Stimulated activated naive B cell treated with anti-CD40 and anti-IgM and Interleukin-4, amounts not matched to agents 10 μg/mL and 1 μg/mL and 100 μg/mL, for 72 hours (primary cell): ENCODE measurements at places on chromosomes 11 and 22.

DNA sequence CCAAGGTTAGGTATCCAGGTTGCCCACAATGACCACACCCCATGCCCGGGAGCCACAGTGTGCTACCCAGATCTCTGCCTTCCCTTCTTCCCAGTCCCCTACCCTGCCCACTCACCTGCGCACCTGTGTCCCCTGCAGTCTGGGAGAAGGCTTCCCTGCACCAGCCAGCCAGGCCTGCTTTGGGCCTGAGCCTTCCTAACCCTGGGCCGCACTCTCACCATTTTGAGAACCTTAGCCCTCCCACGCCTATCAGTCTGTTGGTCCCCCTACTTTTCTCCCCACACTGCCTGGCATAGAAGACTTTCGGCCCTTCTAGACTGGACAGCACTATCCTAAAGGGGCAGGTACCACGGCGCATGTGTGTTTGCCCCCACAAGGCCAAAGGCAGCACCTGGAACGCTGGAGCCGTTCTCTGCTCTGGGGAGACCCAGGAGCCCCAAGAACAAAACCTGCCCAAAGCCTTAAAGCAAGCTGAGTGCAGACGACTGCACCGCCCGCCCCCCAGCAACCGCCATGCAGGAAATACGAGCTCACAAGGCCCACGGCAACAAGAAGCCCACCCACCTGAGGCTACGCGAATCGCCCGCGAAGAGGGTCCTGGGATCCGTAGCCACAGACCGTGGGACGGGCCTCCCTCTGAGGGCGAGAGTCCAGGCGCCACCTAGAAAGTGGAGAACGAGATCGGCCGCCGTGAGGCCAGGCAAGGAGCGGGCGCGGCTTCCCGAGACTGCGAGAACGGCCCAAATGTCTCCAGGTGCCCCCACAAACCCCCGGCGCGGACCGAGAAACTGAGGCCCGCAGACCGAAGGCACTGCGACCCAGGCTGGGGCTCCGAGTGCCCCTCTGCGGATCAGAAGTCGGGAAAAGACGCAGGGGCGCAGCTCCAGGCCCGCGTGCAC is 546 bp downstream of the GNB1L start:
- DNase-seq, result no peak

DNA sequence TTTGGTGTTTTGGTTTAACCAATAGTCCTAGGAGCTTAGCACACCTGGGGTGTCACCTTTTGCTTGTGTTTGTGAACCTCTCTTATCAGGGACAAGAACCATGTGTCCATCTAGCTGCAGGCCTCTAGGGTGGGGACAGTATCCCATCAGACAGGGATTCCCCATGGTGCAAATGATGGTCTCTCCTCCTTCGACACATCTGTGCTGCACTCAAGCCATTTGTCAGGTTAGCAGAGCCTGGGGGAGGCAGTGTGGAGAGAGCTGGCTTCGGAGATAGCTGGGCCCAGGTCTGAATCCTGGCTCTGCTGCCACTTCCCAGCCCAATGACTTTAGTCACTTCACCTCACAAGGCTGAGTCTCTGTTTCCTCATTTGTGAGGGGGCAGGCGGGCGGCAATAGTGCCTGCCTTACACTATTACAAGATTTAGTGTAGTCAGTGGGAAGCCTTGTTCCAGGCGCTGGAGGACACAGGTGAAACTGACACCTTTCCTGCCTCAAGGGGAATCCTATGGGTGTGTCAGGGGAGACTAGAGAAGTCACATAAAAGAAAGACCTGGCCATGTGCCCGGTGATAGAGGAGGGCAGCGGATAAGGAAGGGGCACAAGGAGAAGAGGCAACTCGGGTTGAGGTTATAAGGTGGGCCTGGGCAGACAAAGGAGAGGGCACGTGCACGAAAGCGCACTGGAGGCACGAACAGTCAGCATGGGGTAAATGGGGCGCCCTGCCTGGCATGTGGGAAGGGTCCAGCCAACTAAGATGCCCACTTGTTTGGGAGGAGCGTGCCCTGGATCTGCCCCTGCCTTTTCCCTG is 12.6 kb downstream of the KLHL35 start:
- no peak for DNase-seq

GRCh38 chr22:32800994-32801536 is 440 bp upstream of the TIMP3 start:
- DNase-seq, result no peak

DNA sequence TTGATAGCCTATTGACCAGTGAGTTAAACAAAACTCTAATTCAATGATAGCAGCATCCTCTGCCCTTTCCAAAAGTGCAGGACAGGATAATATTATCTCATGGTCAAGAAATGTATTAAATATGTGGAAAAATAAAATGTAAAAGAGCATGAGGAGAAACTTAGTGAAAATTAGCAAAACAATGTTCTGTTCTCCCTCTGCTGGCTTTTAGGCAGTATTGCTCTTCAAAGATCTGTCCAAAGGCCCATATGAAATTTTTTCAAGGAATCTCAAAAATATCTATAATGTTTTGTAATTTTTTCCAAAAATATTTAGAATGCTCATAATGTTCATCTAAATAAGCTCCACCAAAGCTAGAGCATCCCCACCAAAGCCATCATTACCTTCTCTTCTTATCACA is 8.3 kb upstream of the ARL14EP start:
- DNase-seq, result no peak

GRCh38 chr11:103546236-103546635 is 437.0 kb downstream of the DYNC2H1 start:
- DNase-seq, result no peak

DNA sequence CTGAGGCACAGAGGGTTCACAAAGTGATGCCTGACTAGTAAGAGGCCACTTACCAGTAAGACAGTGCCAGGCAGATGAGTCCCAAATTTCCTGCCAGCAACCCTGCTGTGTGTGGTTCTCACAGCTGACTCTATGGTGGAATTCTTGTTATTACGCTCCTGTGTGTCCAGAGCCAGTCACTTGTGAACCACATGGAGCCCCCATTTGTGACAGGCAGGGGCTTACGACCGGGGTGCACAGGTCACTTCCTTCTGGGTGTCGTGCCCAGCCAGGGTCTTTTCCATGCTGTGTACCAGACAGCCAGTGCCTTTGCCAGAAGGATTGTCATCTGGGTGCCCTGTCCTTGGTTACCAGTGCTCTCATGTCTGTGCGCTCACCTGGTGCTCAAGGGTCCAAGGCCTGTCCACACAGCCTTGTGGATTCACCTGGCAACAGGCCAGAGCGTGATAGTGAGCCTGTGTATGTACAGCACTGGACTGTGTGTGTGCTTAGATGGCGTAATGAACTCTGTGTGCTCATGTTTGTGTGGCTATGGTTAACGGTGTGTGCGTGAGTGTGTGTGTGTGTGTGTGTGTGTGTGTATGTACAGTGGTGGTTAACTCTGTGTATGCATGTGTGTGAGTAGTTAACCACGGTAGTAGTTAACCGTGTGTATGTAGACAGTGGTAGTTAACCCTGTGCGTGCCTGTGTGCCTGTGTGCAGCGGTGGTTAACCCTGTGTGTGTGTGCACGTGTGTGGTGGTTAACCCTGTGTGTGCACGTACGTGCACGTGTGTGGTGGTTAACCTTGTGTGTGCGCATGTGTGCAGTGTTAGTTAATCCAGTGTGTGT is 18.6 kb downstream of the GRAMD4 start:
- DNase-seq, result no peak

DNA sequence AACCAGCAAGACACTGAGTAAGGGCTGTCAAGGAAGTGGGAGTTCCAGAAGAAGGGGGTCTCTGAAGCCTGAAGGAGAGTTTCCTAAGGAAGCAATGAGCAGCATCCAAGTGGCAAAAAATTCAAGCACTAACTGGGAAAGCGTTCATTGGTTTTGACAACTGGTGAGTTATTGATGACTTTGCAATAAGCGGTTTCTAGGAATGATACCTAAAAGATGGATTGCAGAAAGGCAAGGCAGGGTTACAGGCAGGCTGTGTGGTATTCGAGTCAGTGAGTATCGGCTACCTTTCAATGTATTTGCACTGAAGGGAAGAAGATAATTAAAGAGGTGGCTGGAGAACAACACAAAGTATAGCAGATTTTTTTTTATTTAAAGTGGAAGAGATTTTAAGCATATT is 59.3 kb upstream of the NCAM1 start:
- no peak for DNase-seq

DNA sequence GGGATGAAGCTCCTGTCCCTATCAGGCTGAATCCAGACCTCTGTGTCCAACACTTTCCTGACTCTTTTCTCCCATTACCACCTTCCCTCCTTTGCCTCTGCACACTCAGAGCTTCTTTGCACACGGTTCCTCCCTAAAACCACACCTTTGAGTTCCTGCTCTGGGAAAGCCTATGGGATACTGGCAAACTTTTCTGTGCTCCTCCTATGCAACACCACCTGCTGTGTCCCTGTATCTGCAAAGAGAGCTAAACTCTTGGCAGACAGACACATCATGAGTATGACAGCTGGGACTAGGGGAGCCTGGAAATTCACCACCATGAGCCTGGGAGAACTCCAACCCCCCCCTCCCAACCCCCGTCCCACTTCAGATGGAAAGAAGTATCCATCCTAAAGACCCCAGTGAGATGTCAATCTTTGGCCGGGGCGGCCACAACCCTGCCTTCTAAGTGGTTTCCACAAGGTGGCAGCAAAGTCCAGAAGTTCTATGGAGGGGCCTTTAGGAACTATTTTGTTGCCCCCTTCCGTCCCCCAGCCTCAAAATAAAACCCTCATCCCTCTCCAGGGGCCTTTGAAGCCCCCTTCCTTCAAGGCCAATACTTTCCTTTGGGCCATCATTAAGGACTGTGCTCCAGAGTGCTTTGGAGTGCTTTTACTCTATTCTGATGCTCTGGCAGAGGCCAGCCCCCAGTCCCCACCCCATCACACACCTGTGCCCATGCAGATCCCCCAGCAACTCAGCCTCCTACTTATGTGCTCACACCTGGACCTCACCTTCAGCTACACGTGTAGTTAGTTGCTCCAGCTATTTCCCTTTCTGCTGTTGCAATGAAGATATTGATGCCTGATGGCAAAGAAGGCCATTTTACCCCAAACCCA is 19.4 kb downstream of the HTR3A start:
- DNase-seq, result no peak

GRCh38 chr11:100630898-100631297 is 56.2 kb upstream of the ARHGAP42 start:
- DNase-seq, result no peak

GRCh38 chr11:36945384-36945783 is 347.3 kb upstream of the RAG2 start:
- no peak for DNase-seq

- no peak for DNase-seq
These were observed 176.5 kb upstream of the TTC12 start for GRCh38 chr11:113137713-113138529.
